T-helper 9 cell (primary cell): ENCODE measurements at places on chromosomes 4 and X.

- DNase-seq: peak; percentile 41
Observed at GRCh38 chr4:2412534-2412884, 5.9 kb downstream of the ZFYVE28 start.

DNA sequence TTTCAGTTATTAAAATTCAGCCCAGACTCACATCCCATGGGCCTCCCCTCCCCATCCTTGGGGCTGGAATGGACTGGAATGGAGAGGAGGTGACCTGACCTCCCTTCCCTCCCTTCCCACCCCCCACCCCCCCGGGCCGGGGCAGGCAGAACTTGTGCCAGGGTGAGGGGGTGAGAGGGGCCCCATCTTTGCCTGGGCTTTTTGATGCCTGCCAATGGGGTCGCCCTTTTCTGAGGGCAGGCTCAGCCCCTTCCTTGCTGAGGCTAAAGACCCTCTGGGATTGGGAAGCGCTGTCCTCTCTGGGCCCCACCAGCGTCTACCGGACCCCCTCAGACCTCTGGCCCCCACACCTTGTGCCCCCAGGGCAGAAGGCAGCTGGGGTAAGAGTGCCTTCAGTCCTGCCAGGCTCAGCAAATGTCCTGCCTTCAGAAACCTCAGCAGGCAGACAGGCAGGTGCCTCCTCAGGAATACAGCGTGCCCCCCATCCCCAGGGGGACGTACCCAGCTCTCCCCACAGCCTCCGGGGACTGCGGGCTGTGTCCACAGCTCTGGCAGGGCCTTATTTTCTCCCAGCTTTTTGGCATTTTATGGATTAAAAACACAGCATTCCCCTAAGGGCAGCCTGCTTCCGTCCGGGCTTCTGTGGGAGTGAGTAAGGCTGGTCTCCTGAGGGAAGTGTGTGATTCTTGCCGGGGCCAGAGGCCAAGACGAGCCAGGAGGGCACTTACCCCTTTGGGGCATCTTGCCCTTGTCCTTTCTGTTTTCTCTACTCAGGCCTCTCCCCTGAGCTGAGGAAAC lies 12.6 kb upstream of the CCNQ start:
- no peak for DNase-seq

GRCh38 chrX:120824021-120824420 lies 51.6 kb downstream of the CT47B1 start:
- no peak for DNase-seq

DNA sequence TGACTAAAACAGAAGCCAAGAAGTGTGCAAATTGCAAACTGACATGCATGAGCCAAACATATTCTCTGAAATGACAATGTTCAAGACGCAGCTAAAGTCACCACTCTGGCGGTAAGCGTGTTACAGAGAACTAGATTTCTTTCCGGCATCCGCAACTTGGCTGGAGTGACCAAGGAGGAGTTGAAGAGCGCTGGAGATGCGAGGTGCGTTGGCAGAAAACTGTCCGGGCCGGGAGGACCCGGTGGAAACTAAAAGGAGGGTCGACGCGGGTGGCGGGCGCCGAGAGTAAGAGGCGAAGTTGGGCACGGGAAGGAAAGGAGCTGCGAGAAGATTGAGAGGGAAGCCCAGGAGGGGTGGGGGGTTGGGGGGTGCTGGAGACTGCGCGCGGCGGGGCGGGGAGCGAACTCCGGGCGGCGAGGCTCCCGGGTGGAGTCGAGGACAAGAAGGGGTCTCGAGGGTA lies 807 bp downstream of the SEL1L3 start:
- no peak for DNase-seq

GRCh38 chr4:4386736-4387392 lies at the start of gene NSG1:
NSG1 (plus strand) TSS chr4:4387102; CDS start chr4:4387630, 528 bp downstream.
- DNase-seq: peak; percentile 46

- DNase-seq: no peak
Observed at GRCh38 chrX:83845397-83845796, 15.5 kb upstream of the CYLC1 start.

DNA sequence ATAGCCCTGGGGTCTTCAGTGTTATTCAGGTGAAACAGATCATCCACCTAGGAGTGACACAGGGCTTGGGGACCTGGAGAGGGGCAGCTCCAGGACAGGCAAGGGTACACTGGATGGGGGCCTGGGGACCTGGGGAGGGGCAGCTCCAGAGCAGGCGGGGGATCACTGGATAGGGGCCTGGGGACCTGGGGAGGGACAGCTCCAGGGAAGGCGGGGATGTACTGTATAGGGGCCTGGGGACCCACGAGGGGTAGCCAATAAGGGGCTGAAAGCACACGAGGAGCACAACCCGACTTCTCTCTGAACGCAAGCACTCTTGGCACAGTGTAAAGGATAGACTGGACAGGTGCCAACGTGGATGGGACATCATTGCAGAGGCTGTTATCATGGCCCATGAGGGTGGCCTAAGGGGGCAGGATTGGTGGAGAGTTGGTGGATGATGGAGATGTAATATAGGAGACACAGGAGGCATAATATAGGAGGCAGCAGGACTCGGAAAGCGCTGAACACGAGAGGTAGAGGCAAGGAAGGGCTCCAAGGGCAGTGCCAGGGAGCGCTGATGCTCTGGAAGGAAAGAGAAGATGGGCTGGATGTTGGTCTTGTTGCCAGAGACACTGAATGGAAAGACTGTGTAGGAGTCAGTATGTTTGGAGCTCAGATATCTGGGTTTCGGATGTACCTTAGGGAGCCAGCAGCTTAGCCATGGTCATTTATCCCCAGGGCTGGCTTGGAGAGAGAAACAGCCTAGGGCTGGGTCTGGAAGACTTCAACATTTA lies 37.9 kb upstream of the FGFBP2 start:
- DNase-seq: no peak

DNA sequence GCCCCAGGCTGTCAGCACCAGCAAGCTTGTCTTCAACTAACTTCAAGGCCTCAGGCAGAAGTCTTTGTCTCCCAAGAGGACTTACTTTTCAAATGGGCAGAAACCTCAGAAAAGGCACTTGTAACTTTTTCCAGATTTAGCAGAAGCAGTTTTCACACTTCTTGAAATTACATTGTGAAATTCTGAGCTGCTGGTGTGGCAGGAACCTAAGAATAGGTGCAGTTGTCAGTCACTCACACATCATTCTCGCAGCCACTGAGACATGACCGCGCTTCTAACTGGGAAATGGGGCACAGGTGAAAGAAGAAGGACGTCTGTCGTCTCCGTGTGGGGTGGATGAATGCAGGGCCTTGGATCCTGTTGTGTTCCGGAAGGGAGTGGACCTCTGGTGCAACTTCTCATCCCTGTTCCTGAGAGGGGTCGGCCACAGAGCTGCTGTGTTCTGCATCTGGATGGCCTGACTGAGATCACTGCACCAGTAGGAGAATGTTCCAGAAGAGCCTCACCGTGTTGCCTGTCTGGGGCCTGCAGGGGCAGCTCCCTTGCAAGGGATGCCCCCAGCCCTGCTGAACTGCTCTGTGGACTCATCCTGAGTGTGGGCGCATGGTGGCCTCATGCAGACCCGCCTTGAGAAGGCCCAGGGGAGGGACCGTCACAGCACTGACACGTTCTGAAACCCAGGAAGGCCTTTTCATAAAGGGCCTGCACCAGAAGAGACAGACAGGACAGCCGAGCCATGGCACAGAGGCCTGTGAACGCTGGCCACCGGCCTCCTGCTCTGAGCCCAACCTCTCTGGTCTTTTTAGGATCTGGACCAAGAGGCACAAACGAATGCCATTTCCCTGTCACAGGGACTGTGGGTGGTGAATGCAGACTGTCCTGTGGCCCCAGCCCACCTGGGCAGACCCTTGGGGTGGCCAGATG lies 18.7 kb downstream of the NAT8L start:
- no peak for DNase-seq

- DNase-seq: no peak
Observed at GRCh38 chrX:77446029-77446585, 1.1 kb upstream of the FGF16 start.

GRCh38 chrX:68681443-68681941 lies 34.0 kb downstream of the STARD8 start:
- no peak for DNase-seq

- DNase-seq: no peak
Observed at GRCh38 chrX:49278081-49278480, 8.5 kb downstream of the PPP1R3F start.

GRCh38 chr4:35247047-35247446 lies 997.3 kb downstream of the ARAP2 start:
- DNase-seq: no peak

- DNase-seq: no peak
Observed at GRCh38 chr4:62366939-62367338, 1166.8 kb downstream of the ADGRL3 start.

- DNase-seq: no peak
Observed at GRCh38 chrX:14476205-14476604, 53.1 kb upstream of the GLRA2 start.

DNA sequence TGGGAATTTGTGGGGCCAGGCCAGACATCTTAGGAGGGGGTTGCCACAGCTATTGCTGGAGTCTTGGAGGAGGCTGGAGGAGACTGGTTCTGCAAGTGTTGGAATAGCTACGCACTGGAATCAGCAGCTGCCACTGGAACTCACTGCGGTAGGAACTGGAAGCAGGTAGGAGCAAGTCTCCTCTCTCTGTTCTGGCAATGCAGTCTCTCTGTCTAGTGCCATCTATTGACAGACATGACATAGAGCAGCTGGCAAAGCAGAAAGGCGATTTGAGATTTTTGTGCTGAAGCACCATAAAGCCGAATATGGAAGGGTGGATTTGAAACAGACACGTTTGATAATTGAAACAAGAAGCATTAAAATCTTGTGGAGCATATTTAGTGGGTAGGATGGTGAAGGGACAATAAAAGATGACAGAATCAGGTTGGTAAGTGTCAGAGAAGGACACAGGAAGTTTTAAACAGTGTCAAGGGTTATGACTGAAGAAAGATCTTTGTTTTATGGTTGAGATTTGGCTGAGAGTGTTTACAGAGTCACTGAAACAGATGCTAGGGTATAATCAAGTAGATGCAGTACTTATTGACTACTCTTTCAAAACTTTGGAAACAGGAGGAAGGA lies 23.5 kb upstream of the SYNPO2 start:
- no peak for DNase-seq

- DNase-seq: no peak
Observed at GRCh38 chrX:14590693-14591424, 61.5 kb downstream of the GLRA2 start.

DNA sequence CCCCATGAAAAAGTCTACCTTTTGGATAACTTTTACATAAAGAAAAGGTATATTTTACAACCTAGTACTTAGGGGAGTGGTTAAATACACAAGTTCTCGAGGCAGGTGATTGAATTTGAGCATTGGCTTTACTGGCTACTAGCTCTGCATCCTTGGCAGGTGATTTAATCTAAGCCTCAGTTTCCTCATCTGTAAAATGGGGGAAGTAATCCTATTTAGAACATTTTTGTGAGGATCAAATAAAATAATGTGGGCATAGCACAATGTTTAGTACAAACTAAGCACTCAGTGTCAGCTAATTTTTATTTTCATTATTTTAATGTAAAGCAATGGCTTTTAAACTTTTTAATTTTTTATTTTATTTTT lies 102.9 kb downstream of the CEP135 start:
- DNase-seq: no peak

DNA sequence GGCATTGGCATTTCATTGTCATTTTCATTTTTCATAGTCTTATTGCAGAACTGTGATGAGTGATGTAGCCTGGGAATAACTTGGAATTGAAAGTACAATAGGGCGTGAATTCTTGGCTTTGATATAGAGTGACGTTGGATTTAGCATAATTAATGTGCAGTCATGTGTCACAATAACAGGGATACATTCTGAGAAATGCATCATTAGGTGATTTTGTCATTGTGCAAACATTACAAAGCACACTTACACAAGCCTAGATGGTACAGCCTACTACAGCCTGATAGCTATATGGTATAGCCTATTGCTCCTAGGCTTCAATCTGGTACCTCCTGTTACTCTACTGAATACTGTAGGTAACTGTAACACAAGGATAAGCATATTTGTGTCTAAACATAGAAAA lies 300.8 kb downstream of the DTHD1 start:
- DNase-seq: no peak

DNA sequence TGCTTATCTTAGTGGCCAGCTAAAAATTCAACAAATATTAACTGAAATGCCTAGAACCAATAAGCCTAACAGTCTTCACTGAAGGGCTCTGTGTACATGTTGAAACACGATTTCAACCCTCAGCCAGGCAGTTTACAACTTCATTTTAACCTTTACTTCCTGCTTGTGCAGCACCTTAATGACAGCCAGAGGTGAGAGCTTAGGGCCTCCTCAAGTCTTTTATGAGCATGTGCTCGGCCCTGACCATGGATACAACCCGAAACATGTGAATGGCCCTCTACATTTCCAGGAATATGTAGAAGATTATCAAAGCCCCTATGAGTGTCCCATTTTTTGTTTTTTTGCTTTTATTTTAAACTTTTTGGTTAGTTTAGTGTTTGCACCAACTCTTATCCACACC lies 88.3 kb downstream of the MSN start:
- DNase-seq: no peak
